ENCODE measurements at places on chromosomes 5 and 9. TPM values are rescaled to one million over a fixed set of nuclear protein-coding genes. Genes with fewer than 3 reads are reported as not detected.

The PTPDC1 gene
- total RNA-seq = 5.8 TPM

The EQTN gene
- not detected for total RNA-seq

DNA sequence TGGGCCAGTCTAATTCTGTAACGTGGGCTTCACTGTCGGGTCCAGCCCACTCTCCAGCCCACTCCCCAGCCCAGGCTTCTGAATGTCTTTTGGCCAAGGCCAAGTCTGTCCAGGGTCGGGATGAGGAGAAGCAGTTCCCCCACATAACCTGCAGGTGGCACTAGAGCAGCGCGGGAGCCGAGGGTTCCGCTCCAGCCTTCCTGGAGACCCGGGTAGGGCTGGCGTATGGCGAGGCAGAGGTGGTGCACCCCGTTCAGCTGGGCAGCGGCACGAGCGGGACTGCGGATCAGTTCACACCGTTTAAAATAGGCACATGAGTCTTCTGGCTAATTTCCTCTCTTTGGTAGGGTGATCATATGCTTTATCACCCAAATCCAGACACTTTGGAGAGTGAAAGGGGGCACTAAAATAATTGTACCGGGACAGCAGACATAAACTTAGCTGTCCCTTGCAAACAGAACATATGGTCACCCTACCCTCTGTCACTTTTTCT is 185.9 kb downstream of the MSX2 start:
- peak; percentile 82 for ATAC-seq

- ATAC-seq = no peak
Observed at GRCh38 chr9:9002826-9003583, 1203.4 kb upstream of the DMAC1 start.

GRCh38 chr5:35852773-35853172 is 3.9 kb upstream of the IL7R start:
- ATAC-seq = no peak

Data from activated T-helper 17 cell treated with anti-CD3 and anti-CD28 coated beads, Interleukin-2, amount 50 U/mL, for 72 hours (primary cell).